ENCODE measurements at places on chromosomes 13 and 19. TPM values are rescaled to one million over a fixed set of nuclear protein-coding genes. Genes with fewer than 3 reads are reported as not detected.

DNA sequence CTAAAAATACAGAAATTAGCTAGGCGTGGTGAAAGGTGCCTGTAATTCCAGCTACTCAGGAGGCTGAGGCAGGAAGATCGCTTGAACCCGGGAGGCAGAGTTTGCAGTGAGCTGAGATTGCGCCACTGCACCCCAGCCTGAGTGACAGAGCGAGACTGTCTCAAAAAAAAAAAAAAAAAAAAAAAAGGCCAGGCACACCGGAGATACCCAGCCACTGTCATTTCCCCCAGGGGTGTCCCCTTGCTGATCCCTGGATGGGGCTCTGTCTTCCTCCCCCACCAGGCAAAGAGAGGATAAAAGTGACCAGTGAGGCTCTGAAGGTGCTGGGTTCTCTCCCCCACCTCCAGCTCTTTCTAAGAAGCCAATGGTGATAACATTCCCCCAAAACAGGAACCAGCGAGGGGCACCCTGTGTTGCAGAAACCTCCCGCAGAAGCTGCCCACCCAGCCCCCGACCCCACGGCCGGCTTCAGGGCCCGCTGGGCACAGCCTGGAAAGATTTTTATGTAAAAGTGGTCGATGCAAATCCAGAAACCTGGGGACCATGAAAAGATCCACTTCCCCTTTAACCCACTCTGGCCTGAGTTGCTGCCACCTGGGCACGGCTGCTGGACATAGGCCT lies 61.4 kb upstream of the KLF2 start:
- no peak for DNase-seq

DNA sequence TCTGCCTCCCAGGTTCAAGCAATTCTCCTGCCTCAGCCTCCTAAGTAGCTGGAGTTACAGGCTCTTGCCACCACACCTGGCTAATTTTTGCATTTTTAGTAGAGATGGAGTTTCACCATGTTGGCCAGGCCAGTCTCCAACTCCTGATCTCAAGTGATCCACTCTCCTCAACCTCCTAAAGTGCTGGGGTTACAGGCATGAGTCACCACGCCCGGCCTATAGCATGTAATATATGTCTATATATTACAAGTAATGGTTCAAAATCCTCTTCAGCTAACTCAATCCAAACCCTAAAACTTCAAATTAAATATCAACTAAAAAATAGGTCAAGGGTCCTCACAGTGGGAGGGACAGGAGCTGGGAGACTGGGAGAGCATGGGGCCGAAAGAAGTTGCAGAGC lies 28.0 kb downstream of the FPR3 start:
- DNase-seq: no peak

- no peak for DNase-seq
These were observed 287.6 kb upstream of the SGCG start for GRCh38 chr13:22893204-22893603.

DNA sequence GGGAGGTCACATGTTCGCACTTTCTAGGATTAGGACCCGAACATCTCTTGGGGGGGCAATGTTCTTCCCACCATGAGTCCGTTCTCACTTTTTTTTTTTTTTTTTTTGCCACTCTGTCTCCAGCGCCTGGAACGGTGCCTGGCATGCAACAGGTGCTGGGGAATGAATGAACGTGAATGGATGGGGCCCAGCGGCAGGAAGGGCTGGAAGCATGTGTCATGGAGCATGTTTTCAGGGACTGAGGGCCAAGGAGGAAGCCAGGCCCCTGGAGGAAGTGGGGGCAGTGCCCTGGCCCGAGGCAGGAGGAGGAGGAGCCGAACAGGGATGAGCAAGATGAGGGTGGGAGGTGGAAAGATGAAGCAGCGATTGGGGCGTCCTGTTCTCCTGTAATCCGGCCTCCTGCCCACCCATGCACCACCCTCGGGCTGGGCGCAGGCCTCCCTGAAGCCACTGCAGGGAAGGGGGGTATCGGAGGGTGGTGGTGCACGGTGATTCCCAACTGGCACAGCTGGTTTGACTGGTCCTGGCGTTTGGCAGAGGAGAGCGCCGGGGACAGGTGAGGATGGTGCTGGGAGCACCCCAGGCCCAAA lies 8.8 kb upstream of the SULT2B1 start:
- peak; percentile 52 for DNase-seq

GRCh38 chr13:83184819-83185218 lies 697.5 kb downstream of the SLITRK1 start:
- no peak for DNase-seq

GRCh38 chr19:18274219-18274780 lies at the start of gene IQCN:
Gene IQCN (minus strand): TSS chr19:18274452. CDS start chr19:18269478, 4,974 bp downstream.
- peak; percentile 66 for DNase-seq

- DNase-seq: no peak
These were observed 64.0 kb downstream of the SERP2 start for GRCh38 chr13:44437356-44438233.

- peak; percentile 35 for DNase-seq
These were observed at the start of gene ZNF99 for GRCh38 chr19:22783651-22784410. Gene ZNF99 (minus strand): TSS chr19:22784151. CDS start chr19:22784016, 135 bp downstream.

DNA sequence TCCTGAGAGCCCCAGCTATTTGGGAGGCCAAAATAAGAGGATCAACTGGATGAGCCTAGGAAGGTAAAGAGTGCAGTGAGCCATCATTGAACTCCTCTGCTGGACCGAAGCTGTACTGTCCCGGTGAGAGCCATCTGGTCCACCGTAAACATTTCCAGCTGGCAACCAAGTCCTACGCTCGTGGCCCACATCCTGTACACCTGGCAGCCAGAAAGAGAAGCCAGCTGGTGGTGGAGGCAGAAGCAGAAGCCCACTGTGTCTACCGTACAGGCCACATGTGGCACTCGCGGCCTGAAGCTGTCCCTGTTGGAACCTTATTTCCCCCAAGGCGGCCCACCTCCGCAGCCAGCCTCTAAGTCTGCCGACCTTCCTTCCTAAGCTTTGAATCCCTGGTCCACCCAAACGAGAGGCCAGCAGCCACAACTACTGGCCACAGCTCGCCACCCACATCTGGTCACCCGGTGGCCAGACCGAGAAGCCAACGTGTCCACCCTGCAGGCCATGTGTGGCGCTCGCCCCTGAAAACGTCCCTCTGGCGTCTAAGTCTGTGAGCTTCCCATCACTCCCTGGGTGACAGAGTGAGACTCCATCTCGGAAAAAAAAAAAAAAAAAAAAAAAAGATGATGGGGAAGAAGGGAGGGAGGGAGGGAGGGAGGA lies 14.2 kb upstream of the ZNF91 start:
- no peak for DNase-seq

- DNase-seq: no peak
These were observed 10.6 kb downstream of the KHSRP start for GRCh38 chr19:6413721-6414643.

GRCh38 chr13:36096461-36097416 lies 34.4 kb downstream of the DCLK1 start:
- DNase-seq: no peak

DNA sequence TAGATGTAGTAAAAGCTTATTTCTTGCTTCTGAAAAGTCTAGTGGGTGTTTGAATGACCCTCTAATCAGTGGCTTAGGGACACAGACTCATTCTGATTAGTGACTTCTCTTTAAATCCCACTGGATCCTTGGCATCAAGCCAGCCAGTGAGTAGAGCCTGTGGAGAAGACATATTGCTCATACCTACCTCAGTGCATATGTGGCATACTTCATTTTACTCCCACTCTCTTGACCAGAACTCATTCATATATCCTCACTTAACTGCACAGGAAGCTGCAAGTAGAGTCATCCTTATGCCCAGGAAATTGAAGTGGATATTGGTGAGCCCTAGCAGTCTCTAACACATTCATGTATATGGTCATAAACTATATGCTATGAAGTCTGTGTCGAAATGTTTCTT lies 148.3 kb downstream of the PDS5B start:
- no peak for DNase-seq

- peak; percentile 87 for DNase-seq
These were observed 4.7 kb downstream of the SERTAD1 start for GRCh38 chr19:40420766-40421765.

PGLYRP1 gene
- total RNA-seq: not detected

JAK3 gene
- total RNA-seq: 0.37 TPM

HSH2D gene
- not detected for total RNA-seq

FGF22 gene
- not detected for total RNA-seq

COG6 gene
- total RNA-seq: 12.0 TPM

CGB1 gene
- 11.4 TPM for total RNA-seq

FBXO27 gene
- 4.5 TPM for total RNA-seq

ZNF98 gene
- 5.6 TPM for total RNA-seq

FCHO1 gene
- 0.58 TPM for total RNA-seq

POLR2I gene
- total RNA-seq: 192 TPM

CACNG6 gene
- 0.46 TPM for total RNA-seq

PLPP2 gene
- 138 TPM for total RNA-seq

MCEMP1 gene
- total RNA-seq: not detected
